Left lobe of liver (tissue), 2 donors: ENCODE measurements at places on chromosomes 2 and 18. TPM values are rescaled to one million over a fixed set of nuclear protein-coding genes. Genes with fewer than 3 reads are reported as not detected.

GRCh38 chr2:118133916-118134315 lies 45.6 kb downstream of the INSIG2 start:
- DNase-seq: no peak

The VWC2L gene
- total RNA-seq: not detected

The ZNF396 gene
- total RNA-seq: 1.2 TPM

DNA sequence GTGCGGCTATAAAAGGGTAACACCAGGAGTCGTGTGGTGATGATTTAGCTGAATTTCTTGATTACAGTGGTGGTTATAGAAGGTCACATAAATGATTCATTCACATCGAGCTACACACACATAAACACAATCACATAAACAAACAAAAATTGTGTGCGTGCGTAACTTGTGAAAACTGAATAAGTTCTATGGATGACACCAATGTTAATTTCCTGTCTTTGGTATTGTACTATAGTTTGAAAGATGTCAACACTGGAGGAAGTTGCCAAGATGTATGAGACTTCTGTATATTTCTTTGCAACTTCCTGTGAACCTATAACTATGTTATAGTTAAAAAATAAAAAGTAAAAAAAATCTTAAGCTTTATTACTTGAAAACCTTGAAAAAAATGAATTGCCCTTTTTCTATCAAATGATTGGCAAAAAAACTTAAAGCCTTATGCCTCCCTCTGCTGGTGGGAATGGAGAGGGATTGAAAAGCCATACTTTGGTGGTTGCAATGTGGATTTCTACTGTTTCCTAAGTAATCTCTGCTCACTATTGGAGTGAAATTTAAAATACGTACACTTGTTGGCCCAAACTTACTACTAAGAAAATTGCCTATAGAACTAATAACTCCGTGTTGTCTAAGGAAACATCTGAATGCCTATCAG lies 227.7 kb downstream of the RPIA start:
- DNase-seq: no peak

The INHBB gene
- 6.3 TPM for total RNA-seq

The UGT1A3 gene
- 52.8 TPM for total RNA-seq

GRCh38 chr2:149473521-149473920 lies 114.1 kb downstream of the MMADHC start:
- no peak for DNase-seq
